ENCODE measurements at places on chromosomes 2 and 18.

DNA sequence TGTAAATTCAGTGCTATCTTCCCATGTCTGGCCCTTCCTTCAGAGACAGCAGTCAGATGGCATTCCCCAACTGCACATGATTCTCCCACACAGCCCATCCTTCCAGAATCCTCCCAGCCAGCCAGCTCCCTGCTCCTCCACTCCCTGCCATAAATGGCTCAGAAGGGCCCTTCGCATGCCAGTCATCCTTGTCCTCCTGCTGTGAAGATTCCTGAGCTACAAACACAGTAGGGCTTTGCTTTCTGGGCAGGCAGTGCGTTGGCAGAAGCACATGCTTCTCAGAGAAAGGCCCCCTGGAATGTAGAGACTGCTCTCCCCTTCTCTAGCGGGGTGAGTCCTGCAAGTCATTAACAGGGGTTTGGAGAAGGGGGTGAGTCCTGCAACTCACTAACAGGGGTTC lies 71.9 kb downstream of the TEX51 start:
- DNase-seq = no peak

- no peak for DNase-seq
These were observed 101.9 kb downstream of the DNER start for GRCh38 chr2:229612384-229612971.

- DNase-seq = no peak
These were observed 26.3 kb downstream of the B4GALT6 start for GRCh38 chr18:31657823-31658669.

DNA sequence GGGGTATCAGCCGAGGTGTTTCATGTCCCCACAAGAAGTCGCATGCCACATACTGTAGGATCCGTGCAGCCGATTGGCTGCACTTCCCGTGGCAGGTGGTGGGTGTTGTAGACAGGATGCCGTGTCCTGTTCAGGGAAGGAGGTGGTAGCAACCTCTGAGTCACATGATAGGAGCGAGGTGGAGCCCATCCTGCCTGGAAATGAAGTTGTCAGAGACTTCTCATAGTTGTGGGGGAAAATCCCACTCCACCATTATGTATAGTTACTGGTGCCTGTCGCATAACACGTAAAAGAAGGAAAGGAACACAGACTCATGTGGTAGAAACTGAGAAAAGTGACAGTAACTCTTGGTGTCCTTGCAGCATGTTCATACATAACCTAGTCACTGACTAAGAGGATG lies 91.4 kb upstream of the IL1R2 start:
- no peak for DNase-seq

DNA sequence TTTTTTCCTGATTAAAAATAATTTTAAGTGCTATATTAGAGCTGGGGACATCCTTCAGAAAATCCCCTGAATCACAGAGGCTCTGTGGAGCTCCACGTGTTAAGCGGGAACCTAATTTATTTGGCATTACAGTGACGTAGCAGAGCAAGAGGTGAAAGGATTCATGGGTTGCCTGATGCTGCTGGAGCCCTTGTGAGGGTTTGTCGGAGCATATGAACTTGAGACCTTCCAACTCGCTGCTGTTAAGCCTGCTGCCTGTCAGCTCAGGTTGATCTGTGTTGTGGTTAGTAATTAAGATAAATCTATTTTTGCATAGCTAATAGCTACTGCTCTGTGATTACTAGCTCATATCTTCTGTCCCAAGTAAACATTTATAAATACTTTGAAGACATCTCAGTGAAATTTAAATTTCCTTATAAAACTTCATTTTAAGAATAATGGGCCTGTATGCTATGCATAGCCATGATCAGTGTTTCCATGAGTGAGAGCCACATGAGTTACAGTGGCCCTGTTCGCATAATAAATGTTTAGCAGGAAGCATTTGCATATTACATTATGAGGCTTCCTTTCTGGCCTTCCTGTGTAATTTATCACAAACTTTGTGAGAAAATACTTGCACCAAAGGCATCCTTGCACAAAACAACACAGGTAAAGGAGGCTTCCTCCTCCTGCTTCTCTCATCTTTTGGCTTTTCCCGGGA lies 438.9 kb downstream of the PTPRM start:
- no peak for DNase-seq

DNA sequence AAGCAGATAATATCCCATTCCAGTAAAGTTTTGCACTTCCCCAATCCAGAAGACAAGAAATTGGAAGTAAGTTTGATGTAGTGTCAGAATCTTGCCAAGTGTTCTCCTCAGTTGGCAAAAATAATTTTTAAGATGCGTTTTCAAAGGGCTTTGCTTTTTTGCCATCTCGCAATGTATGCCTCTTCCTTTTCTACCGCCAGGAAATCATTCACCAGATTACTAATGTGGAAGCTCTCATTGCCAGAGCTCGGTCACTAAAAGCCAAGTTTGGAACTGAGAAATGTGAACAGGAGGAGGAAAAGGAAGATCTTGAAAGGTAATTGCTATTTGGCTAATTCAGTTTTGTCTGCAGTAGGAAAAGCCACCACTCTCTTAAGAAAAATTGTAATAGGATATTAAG lies 110.7 kb downstream of the RAB3GAP1 start:
- DNase-seq = no peak

- DNase-seq = no peak
These were observed 66.3 kb upstream of the SCG2 start for GRCh38 chr2:223668302-223668998.

DNA sequence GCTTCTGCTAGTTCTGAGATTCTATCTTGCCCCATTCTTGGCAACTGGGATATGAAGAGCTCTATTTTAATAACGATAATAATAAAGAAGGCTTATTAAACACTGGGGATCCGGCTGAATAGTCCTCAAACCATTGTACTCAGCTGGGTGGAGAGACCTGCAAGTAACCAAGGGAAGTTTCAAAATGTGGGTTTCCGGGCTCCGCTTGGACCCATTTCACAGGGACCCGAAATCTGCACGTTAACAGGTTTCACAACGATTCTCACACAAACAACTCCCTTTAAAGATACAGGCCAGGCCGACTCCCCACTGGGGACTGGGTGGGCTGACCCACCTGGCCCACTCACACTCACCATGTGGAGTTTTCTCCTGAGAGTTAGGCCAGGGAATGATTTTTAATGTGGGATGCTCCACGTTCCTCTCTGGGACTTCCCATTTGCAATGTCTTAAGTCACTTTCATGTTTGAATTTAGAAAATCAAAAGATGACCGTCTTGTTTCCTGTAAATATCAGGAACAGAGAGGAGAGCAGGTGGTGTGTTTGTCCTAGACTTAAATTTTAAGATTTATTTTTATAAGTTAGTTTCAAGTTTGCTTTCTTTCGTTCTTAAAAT lies 96.3 kb downstream of the SH3RF3 start:
- no peak for DNase-seq

GRCh38 chr18:49693717-49694005 lies 119.7 kb downstream of the ACAA2 start:
- DNase-seq = no peak

GRCh38 chr2:10305715-10306114 lies 3.0 kb downstream of the HPCAL1 start:
- DNase-seq = no peak

GRCh38 chr18:10743766-10744165 lies 217.9 kb downstream of the NAPG start:
- DNase-seq = no peak

Data from COLO829 (cell line).